ENCODE measurements at places on chromosomes 12 and 14.

DNA sequence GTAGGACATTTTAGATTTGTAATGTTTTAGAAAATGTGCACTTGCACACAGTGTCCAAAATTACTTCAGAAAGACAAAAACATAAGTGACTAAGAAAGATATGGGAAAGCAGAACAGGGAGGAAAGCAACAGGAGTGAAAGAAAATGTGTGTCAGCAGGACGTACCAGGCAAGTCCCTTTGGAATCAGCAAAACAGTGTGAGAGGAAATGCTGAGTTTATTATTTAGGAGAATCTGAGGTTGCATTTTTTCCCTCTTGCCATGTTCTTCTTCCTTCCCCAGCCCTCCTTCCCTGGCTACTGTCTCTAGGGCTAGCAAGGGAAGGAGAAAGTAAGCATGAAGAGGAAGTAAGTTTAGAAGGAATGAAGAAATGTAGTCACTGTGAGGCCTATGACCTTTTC, 67.7 kb upstream of the CD163 start:
- DNase-seq, result no peak

DNA sequence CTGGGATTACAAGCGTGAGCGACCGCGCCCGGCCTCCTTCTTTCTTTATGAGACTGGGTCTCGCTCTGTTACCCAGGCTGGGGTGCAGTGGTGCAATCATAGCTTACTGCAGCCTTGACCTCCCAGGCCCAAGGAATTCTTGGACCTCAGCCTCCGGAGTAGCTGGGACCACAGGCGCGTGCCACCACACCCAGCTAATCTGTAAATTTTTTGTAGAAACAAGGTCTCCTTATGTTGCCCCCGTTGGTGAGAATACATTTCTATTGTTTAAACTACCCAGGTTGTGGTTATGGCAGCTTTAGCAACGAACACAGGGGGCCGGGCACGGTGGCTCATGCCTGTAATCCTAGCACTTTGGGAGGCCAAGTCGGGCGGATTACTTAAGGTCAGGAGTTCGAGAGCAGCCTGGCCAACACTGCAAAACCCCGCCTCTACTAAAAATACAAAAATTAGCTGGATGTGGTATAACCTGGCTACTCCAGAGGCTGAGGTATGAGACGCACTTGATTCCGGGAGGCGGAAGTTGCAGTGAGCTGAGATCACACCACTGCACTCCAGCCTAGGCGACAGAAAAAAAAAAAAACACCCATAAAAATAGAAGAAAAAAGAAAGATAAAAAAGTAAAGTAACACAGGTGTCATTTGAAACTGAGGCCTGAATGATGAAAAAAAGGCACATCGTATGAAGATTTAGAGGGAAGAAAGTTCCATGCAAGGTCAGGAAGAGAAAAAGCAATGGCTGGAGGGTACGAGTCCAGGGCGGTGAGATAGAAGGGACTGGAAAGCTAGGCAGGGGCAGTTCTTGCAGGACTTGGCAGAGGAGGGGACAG, 977 bp upstream of the TMEM120B start:
- DNase-seq, result no peak

DNA sequence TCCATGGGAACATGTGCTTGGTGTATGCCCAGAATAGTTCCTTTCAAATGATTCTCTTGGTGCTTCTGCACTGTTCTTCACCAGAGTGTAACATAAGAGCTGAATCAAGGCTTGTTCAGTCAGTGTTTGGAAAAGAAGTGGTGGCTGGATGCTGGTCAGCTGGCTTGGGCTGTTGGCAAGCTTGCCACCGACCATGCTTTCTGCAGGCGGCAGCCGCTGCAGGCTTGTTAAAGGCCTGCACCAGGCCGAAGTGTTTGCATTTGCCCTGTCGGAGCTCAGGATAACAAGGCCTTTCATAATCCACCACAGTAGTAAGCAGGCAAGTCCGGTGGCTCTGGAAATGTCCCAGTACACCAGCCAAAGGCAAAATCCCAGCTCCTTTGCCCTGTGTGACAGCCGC, 26.9 kb downstream of the DAAM1 start:
- no peak for DNase-seq

GRCh38 chr12:116918464-116918863, 7.7 kb downstream of the FBXW8 start:
- no peak for DNase-seq

GRCh38 chr12:22361785-22362184, 27.3 kb upstream of the ST8SIA1 start:
- DNase-seq, result no peak

- no peak for DNase-seq
Measured at GRCh38 chr14:77911356-77911755, 111.4 kb downstream of the ADCK1 start.

GRCh38 chr14:29805415-29806123, 122.1 kb downstream of the PRKD1 start:
- DNase-seq, result no peak

- no peak for DNase-seq
Measured at GRCh38 chr12:25854991-25855390, 103.5 kb upstream of the RASSF8 start.

GRCh38 chr14:30333934-30334333, 225.0 kb upstream of the G2E3 start:
- DNase-seq, result no peak

All from stimulated activated CD8-positive, alpha-beta memory T cell treated with anti-CD3 and anti-CD28 coated beads, Interleukin-15, amount 100 ng/mL, for 24 hours (primary cell).